Liver (tissue), 10 donors: ENCODE measurements at places on chromosomes 5 and 9. TPM values are rescaled to one million over a fixed set of nuclear protein-coding genes. Genes with fewer than 3 reads are reported as not detected.
A peak's percentile ranks its signal among the peaks of the same experiment; 100 is the strongest.

GRCh38 chr5:14826714-14827113 is 44.9 kb downstream of the ANKH start:
- DNase-seq: no peak

- no peak for DNase-seq
These were observed 14.3 kb downstream of the DIPK1B start for GRCh38 chr9:136726631-136727191.

- no peak for DNase-seq
These were observed 128.4 kb upstream of the ADRA1B start for GRCh38 chr5:159787837-159788236.

DNA sequence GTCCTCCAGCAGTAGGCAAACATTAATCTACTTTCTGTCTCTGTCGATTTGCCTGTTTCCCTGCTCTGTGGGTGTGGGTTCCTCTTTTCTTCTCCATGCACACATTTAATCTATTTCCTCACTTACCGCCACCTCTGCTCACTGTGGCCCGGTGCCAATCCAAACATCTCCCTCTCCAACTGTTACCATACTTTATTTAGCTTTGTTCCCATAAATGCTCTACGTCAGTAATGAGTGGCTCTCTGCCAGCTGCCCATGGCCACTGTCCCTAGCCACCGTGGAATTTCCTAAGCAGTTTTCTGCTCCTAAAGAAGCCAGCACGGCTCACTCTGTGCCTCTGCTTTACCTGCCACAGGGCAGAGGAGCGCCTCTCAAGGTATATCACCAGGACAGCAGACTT is 19.5 kb upstream of the GOLPH3 start:
- DNase-seq: peak; percentile 66

GRCh38 chr5:177098470-177099141 is 11.9 kb downstream of the FGFR4 start:
- DNase-seq: no peak

- peak; percentile 77 for DNase-seq
These were observed 6.8 kb upstream of the TIFAB start for GRCh38 chr5:135458921-135459331.

DNA sequence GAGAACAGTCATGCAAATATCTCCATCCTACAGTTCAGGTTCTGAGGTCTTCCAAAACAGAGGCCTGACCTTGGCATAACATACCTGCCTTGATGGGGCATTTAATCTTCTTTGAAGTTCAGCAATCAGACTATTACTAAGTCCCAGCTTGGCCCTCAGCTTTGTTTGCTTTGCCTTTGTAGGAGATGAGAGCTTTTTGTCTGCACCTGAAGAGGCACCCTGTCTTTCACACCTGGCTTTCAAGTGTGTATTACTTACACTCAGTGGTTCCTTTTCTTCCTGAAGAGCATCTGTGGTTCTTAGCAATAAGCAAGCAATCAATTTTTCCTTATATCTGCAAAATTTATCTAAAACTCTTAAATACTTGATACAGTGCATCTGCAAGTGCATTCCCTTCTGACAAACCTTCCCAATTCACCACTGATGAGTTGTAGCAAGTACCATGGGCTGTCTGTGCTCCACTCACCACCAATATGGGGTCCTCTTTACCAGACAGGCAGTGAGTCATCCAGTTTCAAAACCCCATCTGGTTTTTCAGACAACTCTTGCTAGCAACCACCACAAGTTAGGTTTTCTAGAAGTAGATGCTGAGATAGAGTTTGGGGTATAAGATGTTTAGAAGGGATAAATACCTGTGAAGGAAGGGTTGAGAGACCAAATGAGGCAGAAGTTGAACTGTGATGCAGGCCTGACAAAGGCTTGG is 100.2 kb downstream of the HINT1 start:
- DNase-seq: no peak

DNA sequence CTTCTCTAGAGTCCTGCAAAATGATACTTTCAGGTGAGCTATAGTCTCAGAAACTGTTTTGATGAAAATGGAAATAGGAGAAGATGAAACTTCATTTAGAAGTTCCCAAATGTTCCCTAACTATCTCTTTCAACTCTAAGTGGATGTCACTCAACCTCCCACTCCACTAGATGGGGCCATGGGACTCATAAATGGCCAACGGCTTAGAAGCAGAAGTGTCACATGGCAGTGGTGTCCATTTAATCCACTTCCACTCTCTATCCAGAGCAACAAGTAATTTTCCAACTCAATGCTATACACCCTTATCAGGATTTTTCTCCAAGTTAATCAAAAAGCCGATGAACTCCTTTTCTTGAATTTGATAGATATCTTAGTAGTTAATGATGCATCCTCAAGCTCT is 295.7 kb downstream of the EDIL3 start:
- peak; percentile 43 for DNase-seq

DNA sequence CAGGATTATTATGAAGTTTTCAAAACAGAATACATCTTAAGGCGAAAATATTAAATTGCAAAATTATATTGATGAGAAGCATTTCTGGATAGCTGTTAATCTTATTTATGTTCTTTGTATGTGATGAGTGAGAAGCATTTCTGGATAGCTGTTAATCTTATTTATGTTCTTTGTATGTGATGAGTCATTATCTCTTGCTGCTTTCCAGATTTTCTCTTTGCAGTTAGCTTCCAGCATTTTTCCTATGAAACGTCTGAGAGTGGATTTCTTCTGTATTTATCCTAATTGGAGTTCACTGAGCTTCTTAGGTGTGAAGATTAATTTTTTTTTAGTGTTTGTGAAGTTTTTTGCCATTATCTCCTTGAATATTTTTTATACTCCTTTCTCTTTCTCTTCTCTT is 8.2 kb downstream of the TMEM232 start:
- DNase-seq: no peak

DNA sequence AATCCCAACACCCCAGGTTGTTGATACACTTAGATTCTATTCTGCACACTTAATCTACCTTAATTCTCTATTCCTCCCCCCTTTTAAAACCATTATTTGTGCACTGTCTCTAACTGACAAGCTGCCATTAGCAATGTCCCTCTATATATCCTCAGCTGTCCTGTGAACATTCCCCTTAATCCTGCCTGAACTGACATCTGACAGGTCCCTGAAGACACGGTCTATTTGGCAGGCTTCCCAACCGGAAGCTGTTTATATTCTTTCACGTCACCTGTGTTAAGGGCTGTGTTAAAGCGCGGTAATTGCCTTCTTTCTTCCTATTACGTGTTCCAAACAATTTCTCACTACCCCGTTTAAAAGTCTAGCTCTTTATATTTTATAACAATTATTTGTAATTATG is 277.3 kb downstream of the CDH9 start:
- no peak for DNase-seq

DNA sequence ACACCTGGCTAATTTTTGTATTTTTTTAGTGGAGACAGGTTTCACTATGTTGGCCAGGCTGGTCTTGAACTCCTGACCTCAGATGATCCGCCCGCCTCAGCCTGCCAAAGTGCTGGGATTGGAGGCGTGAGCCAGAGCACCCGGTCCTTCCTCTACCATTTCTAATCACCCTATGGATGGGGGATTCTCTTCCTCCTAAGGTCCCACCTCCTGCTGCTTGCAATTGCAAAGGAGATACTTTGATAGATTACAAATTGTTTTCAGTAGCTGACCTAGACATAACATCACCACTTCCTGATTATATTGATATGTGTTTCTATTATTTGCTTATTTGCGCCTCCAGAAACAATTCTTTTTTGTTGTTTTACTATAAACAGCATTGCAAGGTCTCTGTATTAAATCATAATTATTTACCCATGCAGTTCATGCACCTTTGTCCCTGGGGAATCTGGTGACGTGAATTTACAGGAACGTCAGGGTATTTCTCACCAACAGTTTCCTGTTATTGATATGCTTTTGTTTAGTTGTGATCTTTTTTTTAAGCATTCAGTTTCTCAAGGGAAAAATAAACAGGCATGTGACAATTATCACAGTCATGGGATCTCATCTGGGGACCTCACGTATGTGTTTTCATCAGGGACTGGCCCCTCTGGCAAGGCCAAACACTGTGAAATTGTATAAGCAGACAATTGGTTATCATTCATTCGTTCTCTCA is 43.2 kb downstream of the ESM1 start:
- DNase-seq: no peak

GRCh38 chr5:178083922-178084321 is 29.4 kb upstream of the N4BP3 start:
- DNase-seq: no peak

GRCh38 chr9:96510258-96510657 is 60.3 kb downstream of the HABP4 start:
- no peak for DNase-seq

- DNase-seq: no peak
These were observed 68.0 kb upstream of the IL7R start for GRCh38 chr5:35788724-35789123.

DNA sequence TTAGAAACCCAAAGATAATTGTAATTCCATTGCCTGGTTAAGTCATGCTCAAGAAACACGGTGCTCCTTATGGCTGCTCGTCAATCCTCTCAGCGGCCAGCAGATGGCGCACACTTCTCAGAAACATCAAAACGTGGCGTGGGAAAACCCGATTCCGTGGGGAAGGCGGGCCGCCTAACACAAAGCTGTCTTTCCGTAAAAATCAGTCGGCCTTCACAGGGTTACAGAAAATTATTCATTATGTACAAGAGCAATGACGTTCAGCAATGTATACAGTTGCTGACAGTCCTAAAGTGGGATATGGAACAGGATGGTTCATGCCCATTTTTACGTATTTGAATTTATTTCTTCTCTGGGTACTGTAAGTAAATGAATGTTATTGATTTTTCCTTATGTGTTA is 83.5 kb downstream of the PDE4D start:
- DNase-seq: peak; percentile 68

- DNase-seq: no peak
These were observed 38.3 kb upstream of the FBXW11 start for GRCh38 chr5:172044631-172045314.

MAP1B gene
- 0.58 TPM for polyA plus RNA-seq

GABRA1 gene
- not detected for polyA plus RNA-seq

PCDHB11 gene
- polyA plus RNA-seq: 0.09 TPM

GARNL3 gene
- 5.9 TPM for polyA plus RNA-seq

SAP30L gene
- 7.7 TPM for polyA plus RNA-seq

MARCOL gene
- polyA plus RNA-seq: not detected
